Common myeloid progenitor, CD34-positive (primary cell): ENCODE measurements at places on chromosomes 12 and 14.

DNA sequence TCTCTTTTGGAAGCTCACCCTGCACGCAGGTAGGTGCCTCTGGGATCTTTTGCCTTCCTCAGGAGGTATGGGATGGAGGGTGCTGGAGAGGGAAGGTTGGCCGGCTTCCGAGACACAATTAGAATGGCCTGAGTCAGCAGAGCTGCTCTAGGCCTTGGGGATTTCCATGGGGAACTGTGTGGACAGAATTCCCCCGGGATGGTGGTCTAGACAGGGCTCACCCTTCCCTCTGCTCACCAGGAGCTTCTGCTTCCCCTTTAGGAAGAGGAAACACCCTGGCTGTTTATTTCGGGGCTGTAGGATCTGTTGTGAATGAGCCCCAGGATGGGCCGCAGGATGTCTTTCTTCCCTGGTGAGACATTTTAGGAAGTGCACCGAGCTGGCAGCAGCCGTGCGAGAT, 43.7 kb upstream of the TMED10 start:
- peaks cover 26% of the 10 kb centered on the region for H3K4me1 ChIP-seq
- H3K36me3 ChIP-seq = no peaks in the 10 kb centered on the region
- no peak overlapping the region for H3K27ac ChIP-seq
- no peak for DNase-seq

- H3K27me3 ChIP-seq = no peaks in the 10 kb centered on the region
- H3K36me3 ChIP-seq = no peaks in the 10 kb centered on the region
- DNase-seq = no peak
- H3K27ac ChIP-seq = no peak overlapping the region
These were observed 86.9 kb downstream of the NTF3 start for GRCh38 chr12:5518584-5519365.

- no peak overlapping the region for H3K4me3 ChIP-seq
- no peak for DNase-seq
- peaks cover 71% of the 10 kb centered on the region for H3K4me1 ChIP-seq
- no peaks in the 10 kb centered on the region for H3K27me3 ChIP-seq
- H3K36me3 ChIP-seq = no peaks in the 10 kb centered on the region
These were observed 12.4 kb downstream of the FBRSL1 start for GRCh38 chr12:132502149-132502881.

GRCh38 chr12:100995201-100995600, 200.6 kb downstream of the ANO4 start:
- no peak for DNase-seq
- no peaks in the 10 kb centered on the region for H3K4me1 ChIP-seq
- no peak overlapping the region for H3K4me3 ChIP-seq
- H3K27me3 ChIP-seq = no peaks in the 10 kb centered on the region

- no peaks in the 10 kb centered on the region for H3K36me3 ChIP-seq
- no peak overlapping the region for H3K4me3 ChIP-seq
- no peak overlapping the region for H3K27ac ChIP-seq
- H3K4me1 ChIP-seq = no peaks in the 10 kb centered on the region
- DNase-seq = no peak
These were observed 330.8 kb downstream of the SOX5 start for GRCh38 chr12:23618718-23619117.

GRCh38 chr12:108649669-108650068, 16.0 kb upstream of the SELPLG start:
- H3K27ac ChIP-seq = no peak overlapping the region
- H3K27me3 ChIP-seq = no peaks in the 10 kb centered on the region
- H3K4me1 ChIP-seq = peaks cover 35% of the 10 kb centered on the region
- peaks cover 74% of the 10 kb centered on the region for H3K36me3 ChIP-seq
- H3K4me3 ChIP-seq = no peak overlapping the region
- DNase-seq = no peak

- no peaks in the 10 kb centered on the region for H3K4me1 ChIP-seq
- no peaks in the 10 kb centered on the region for H3K36me3 ChIP-seq
- H3K4me3 ChIP-seq = no peak overlapping the region
- H3K27me3 ChIP-seq = no peaks in the 10 kb centered on the region
These were observed 9.9 kb downstream of the UBC start for GRCh38 chr12:124904306-124905098.

GRCh38 chr12:113180333-113180732, 4.9 kb downstream of the DDX54 start:
- peaks cover 42% of the 10 kb centered on the region for H3K36me3 ChIP-seq
- no peak overlapping the region for H3K4me3 ChIP-seq
- no peak for DNase-seq
- no peaks in the 10 kb centered on the region for H3K27me3 ChIP-seq
- H3K27ac ChIP-seq = no peak overlapping the region

DNA sequence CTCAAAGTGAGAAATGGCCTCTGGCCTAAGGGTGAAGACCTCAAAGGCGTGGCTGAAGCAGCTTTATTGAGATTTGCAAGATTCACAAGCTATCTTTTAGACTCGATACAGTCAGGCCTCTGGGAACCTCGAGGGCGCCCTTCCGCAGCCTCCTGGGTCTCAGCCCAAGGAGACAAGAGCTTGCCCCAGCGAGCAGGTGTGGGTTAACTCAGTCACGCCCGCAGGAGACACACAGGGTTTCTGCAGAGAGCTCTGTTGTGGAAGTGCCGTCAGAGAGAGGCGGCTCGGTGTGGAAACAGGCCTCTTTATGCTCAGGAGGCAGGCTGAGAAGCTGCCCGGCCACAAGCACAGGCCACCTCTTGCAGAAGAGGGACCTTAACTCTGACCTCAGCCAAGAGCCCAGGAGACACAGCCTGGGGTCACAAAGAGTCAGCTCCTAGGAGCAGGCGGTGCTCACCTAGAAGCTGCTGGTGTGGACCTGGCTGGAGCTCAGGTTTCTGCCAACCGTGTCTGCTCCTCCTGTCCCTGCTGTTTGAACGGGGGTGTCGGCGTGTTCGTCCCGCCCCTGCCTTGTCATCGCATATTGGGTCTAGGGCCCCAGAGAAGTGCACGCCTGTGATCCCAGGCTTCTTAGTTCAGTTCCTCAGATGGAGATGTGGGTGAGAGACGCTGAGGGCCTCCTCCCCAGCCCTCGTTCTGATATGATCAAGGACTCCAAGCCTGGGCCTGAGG, 42.1 kb upstream of the FBRSL1 start:
- no peaks in the 10 kb centered on the region for H3K36me3 ChIP-seq
- H3K4me1 ChIP-seq = peaks cover 3% of the 10 kb centered on the region
- no peak overlapping the region for H3K4me3 ChIP-seq
- DNase-seq = no peak

GRCh38 chr12:113857371-113857770, 108.8 kb downstream of the RBM19 start:
- no peak for DNase-seq
- peaks cover 2% of the 10 kb centered on the region for H3K36me3 ChIP-seq
- no peaks in the 10 kb centered on the region for H3K27me3 ChIP-seq
- peaks cover 16% of the 10 kb centered on the region for H3K4me1 ChIP-seq
- no peak overlapping the region for H3K27ac ChIP-seq
- H3K4me3 ChIP-seq = no peak overlapping the region

DNA sequence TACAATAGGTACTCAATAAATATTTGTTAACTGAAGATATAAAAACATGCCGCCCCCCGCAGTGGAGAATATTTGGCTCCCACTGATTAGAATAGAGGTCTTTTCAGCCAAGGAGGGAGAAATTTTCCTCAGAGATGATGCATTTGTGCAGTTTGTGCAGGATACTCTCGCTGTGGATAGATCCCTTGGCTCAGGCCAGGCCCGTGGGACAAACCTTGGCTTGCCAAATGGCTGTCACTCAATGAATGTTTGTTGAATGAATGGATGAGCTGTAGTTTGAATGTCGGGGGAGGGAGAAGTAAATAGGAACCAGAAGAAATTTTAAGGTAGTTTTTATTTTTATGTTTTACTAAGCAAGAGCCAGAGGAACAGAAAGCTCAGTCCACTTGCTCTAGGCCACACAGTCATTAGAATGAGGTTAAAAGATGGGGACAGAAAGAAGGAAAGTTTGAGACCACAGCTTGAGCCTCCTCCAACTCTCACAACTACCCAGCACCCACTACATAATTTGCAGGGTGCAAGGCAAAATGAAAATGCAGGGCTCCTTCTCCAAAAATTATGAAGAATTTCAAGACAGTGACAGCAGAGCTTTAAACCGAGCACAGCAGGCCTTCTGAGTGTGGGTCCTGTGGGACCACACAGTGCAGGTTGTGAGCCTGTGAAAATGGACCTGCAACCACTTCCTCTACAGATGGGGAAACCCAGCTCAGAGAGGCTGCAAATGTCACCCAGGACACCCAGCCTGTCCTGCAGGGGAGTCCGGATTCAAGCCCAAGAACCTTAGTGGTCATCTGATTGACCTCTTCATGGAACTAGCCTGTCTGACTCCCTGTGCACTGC, 51.4 kb downstream of the WSCD2 start:
- H3K36me3 ChIP-seq = no peaks in the 10 kb centered on the region
- no peak overlapping the region for H3K27ac ChIP-seq
- DNase-seq = no peak

DNA sequence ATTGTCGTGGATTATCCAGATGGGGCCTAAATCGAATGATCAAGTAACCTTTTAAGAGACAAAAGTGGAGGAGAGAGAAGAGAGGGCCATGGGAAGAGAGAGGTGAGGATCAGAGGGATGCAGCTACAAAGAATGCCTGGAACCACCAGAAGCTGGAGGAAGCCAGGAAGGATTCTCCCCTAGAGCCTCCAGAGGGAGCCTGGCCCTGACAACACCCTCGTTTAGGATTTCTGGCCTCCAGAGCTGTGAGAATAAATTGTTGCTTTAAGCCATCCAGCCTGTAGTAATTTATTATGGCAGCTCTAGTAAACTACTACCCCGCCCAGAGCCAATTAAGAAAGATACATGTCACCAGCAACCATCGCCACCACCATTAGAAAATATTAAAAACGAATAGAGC, 46.2 kb upstream of the GSC start:
- H3K4me1 ChIP-seq = no peaks in the 10 kb centered on the region
- peaks cover 6% of the 10 kb centered on the region for H3K27me3 ChIP-seq
- H3K27ac ChIP-seq = no peak overlapping the region
- no peaks in the 10 kb centered on the region for H3K36me3 ChIP-seq

- no peaks in the 10 kb centered on the region for H3K36me3 ChIP-seq
- no peak for DNase-seq
- H3K4me1 ChIP-seq = no peaks in the 10 kb centered on the region
- no peak overlapping the region for H3K4me3 ChIP-seq
- H3K27ac ChIP-seq = no peak overlapping the region
These were observed 97.2 kb downstream of the BCL11B start for GRCh38 chr14:99174770-99175319.

DNA sequence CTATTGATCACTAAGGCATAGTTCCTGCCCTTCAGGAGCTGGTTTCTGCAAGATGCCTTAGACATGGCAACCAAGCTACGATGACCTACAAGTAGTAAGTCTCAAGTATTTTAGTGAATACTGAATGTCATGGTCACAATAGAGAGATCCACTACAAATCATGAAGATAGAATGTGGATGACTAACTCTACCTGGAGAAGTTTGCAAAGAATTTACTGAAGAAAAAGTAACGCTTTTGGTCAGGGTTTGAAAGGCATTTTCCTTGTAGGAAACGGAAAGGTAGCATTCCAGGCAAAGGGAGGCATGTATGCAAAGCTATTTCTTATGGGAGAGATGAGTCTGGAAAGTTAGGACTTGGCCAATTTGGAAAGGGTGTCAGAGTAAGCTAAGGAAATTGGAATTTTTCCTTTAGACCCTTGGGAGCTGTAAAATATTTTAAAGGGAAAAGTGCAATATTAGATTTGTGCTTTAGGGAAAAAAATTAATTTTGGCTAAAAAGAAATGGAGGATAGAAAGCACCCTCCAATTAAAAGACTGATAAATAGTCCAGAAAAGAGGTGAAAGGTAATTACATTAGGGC, 377.5 kb downstream of the EGLN3 start:
- no peaks in the 10 kb centered on the region for H3K36me3 ChIP-seq
- H3K4me3 ChIP-seq = no peak overlapping the region
- H3K27me3 ChIP-seq = no peaks in the 10 kb centered on the region
- no peak overlapping the region for H3K27ac ChIP-seq
- H3K4me1 ChIP-seq = no peaks in the 10 kb centered on the region

DNA sequence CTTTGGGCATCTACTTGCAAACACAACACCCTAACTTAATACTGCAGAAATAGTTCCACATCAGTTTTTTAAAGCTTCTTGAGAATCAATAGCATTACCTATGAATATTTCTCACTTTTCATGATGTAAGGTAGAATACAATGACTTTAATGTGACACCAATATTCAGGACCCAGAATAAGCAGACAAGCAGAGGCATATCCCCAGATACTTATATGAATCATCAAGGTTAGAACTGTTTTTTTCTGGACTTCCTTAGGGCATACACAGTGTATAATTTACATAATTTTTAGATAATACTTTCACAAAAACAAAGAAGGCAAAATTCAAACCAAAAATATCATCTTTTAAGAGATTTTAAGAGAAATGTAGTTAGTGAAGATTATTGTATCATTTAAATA, 885.8 kb downstream of the FSCB start:
- DNase-seq = no peak
- no peak overlapping the region for H3K27ac ChIP-seq
- H3K36me3 ChIP-seq = no peaks in the 10 kb centered on the region
- no peaks in the 10 kb centered on the region for H3K4me1 ChIP-seq
- no peaks in the 10 kb centered on the region for H3K27me3 ChIP-seq

GRCh38 chr14:91607322-91608047, 97.4 kb upstream of the PPP4R3A start:
- no peak for DNase-seq
- no peaks in the 10 kb centered on the region for H3K4me1 ChIP-seq
- no peaks in the 10 kb centered on the region for H3K36me3 ChIP-seq
- H3K27ac ChIP-seq = no peak overlapping the region
- no peak overlapping the region for H3K4me3 ChIP-seq

- H3K27me3 ChIP-seq = no peaks in the 10 kb centered on the region
- H3K4me1 ChIP-seq = no peaks in the 10 kb centered on the region
- H3K36me3 ChIP-seq = peaks cover 4% of the 10 kb centered on the region
These were observed 66.5 kb downstream of the BHLHE41 start for GRCh38 chr12:26058308-26058707.

- no peaks in the 10 kb centered on the region for H3K27me3 ChIP-seq
- peaks cover 7% of the 10 kb centered on the region for H3K36me3 ChIP-seq
- peak; percentile 66 for DNase-seq
- H3K27ac ChIP-seq = no peak overlapping the region
- H3K4me1 ChIP-seq = peaks cover 4% of the 10 kb centered on the region
These were observed 10.9 kb downstream of the NOC4L start for GRCh38 chr12:132154941-132155770.

- H3K27ac ChIP-seq = no peak overlapping the region
- no peak overlapping the region for H3K4me3 ChIP-seq
- no peaks in the 10 kb centered on the region for H3K27me3 ChIP-seq
- H3K4me1 ChIP-seq = no peaks in the 10 kb centered on the region
These were observed 26.9 kb downstream of the DAAM1 start for GRCh38 chr14:59215322-59215721.

GRCh38 chr12:6851153-6851920, at the start of gene CDCA3:
Gene CDCA3, minus strand, starts transcription at chr12:6851286. Its CDS starts 334 bp downstream, at chr12:6850952.
- H3K4me1 ChIP-seq = peaks cover 42% of the 10 kb centered on the region
- H3K36me3 ChIP-seq = peaks cover 25% of the 10 kb centered on the region
- no peaks in the 10 kb centered on the region for H3K27me3 ChIP-seq

DNA sequence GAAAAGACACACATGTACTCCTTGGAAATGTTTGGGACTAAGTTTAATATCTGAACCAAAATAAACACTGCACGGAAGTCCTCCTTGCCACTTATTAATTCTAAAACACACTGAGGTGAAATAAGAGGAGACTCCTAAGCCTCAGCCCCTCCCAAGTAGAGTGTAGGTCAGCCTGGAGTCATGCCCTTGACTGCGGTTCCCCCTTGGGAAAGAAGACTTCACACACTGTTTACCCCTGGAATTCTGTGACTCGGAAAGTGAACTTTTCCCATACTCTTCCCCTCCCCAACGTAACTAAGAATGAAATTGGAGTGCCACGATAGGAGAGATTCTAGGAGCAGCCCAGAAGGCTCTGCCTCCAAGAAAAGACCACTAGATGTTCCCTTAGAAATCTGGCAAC, 8.6 kb upstream of the TFCP2 start:
- H3K4me1 ChIP-seq = peaks cover 5% of the 10 kb centered on the region
- no peak for DNase-seq
- no peak overlapping the region for H3K27ac ChIP-seq
- H3K36me3 ChIP-seq = no peaks in the 10 kb centered on the region
- H3K4me3 ChIP-seq = no peak overlapping the region
